ENCODE measurements at places on chromosomes 12 and 14. TPM values are rescaled to one million over a fixed set of nuclear protein-coding genes. Genes with fewer than 3 reads are reported as not detected.

DNA sequence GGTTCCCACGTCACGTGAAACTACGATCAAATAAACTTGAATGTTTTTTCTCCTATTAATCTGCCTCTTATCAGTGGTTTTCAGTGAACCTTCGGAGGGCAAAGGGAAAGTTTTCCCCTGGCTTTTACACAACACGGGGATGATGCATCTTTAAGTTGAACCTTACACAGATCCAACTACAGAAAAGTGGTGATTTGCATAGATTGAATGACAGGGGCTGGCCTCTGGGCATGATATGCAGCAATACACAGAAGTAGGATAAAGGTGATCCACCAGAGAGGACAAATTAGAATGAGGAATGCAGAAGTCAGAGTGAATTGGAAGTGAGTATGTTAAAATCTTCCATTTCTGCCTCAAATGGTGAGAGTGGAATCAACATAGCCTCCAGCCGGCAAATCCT is 11.6 kb downstream of the GSG1 start:
- no peaks in the 10 kb centered on the region for H3K4me1 ChIP-seq
- H3K27ac ChIP-seq = no peak overlapping the region
- H3K36me3 ChIP-seq = no peaks in the 10 kb centered on the region

GRCh38 chr12:79534029-79534867 is 156.5 kb downstream of the PAWR start:
- no peak overlapping the region for H3K27ac ChIP-seq
- H3K36me3 ChIP-seq = no peaks in the 10 kb centered on the region
- H3K27me3 ChIP-seq = no peaks in the 10 kb centered on the region
- no peak for DNase-seq
- H3K4me1 ChIP-seq = no peaks in the 10 kb centered on the region

DNA sequence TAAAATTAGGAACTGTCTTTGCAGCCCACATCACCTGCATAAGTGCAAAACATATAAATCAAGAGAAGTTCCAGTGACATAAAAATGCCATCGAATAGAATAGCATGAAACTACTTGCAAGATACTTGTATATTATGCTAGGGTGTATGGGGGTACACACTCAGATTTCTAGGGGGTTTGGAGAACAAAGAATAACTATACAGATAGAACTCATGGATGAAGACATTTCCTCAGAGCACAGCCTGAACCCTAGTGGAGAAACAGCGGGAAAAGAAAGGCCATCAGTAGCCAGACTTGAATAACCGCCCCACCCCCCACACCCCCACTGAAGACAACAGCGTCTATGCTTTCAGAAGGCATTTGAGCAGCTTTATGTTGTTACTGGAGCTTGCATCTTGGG is 425.8 kb downstream of the NPAS3 start:
- no peaks in the 10 kb centered on the region for H3K36me3 ChIP-seq
- no peaks in the 10 kb centered on the region for H3K4me1 ChIP-seq
- no peak overlapping the region for H3K4me3 ChIP-seq
- no peaks in the 10 kb centered on the region for H3K27me3 ChIP-seq
- no peak for DNase-seq

DNA sequence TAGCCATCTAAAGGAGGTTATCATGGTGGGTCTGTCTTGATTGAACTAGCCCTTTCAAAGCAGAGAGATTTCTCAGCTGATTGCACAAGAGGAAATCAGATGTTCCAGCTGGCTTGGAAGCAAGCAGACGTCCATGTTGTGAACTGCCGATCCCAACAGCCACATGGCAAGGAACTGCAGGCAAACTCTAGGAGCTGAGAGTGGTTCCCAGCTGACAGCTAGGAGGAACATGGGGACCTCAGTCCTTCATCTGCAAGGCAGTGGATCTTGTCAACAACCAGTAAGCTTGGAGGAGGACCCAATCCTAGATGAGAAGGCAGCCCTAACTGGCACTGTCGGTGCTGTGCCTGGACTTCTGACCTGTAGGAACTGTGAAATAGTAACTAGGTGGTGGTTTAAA is 7.7 kb downstream of the ACVR1B start:
- peak overlapping the region; percentile 56 for H3K27ac ChIP-seq
- no peaks in the 10 kb centered on the region for H3K27me3 ChIP-seq
- peaks cover 22% of the 10 kb centered on the region for H3K4me1 ChIP-seq
- DNase-seq = no peak
- H3K36me3 ChIP-seq = no peaks in the 10 kb centered on the region

DNA sequence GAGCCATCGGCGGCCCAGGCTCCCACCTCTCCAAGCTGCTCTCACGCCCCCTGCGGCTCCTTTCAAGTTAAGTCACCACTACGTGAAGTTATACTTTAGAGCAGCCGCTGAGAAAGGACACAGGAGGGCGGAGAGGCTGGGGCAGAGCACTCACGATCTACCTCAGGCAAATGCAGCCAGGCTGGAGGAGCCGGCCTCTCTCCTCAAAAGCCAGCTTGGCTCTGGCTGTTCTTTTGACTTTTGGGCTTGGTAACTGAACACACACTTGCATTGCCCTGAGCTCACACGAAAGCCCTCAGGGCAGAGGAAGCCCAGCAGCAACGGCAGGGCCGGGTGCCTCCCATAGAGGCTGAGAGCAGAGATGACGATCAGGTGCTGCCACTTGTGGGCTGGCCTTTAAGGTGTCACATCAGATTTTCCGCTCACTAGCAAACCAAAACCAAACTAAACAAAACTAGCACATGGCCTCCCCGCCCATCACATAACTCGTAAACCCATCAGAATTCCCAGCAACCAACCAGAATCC is 75.2 kb downstream of the PITPNM2 start:
- no peaks in the 10 kb centered on the region for H3K36me3 ChIP-seq
- no peak overlapping the region for H3K27ac ChIP-seq
- no peak overlapping the region for H3K4me3 ChIP-seq
- no peaks in the 10 kb centered on the region for H3K27me3 ChIP-seq
- no peaks in the 10 kb centered on the region for H3K4me1 ChIP-seq

The MYH6 gene
- not detected for total RNA-seq

The RERG gene
- 16.3 TPM for total RNA-seq

The HOTAIR gene
- total RNA-seq = 1.3 TPM

The OLR1 gene
- total RNA-seq = not detected
